ENCODE measurements at places on chromosomes 7 and 10.

GRCh38 chr7:104841798-104842197 lies 172.2 kb upstream of the KMT2E start:
- no peak for DNase-seq

GRCh38 chr10:133441780-133442179 lies 12.0 kb upstream of the SCART1 start:
- no peak for DNase-seq

GRCh38 chr7:3892686-3893085 lies 591.6 kb downstream of the SDK1 start:
- no peak for DNase-seq

- DNase-seq: no peak
Observed at GRCh38 chr10:89351412-89351779, 23.6 kb downstream of the IFIT3 start.

- DNase-seq: no peak
Observed at GRCh38 chr10:119462773-119463172, 79.7 kb downstream of the RGS10 start.

GRCh38 chr7:31856337-31856736 lies 169.3 kb downstream of the PPP1R17 start:
- no peak for DNase-seq

- DNase-seq: no peak
Observed at GRCh38 chr10:6999232-6999925, 411.5 kb downstream of the SFMBT2 start.

- peak; percentile 22 for DNase-seq
Observed at GRCh38 chr10:131211559-131211958, 100.0 kb downstream of the TCERG1L start.

DNA sequence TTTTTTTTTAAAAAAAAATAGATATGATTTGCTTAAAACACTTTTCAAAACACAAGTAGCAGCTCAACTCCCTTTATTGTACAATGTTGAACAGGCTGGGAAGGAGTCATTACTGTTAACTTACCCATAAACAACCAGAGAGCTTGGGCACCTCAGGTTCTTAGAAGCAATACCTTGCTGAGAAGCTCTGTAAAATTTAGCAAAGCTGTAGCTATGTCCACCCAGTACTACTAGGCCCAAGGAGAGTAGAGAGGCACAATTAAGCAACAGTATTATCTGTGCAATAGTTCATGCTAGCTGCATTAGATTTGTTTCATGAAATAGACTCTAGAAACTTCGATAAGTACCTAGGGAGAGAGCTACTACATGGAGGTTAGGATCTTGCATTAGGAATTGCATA lies 32.0 kb downstream of the SEMA3A start:
- DNase-seq: no peak

GRCh38 chr10:107064075-107064474 lies 100.4 kb downstream of the SORCS1 start:
- no peak for DNase-seq

GRCh38 chr7:108188724-108189123 lies 58.6 kb upstream of the LAMB4 start:
- no peak for DNase-seq

- no peak for DNase-seq
Observed at GRCh38 chr10:8321990-8322389, 267.5 kb downstream of the GATA3 start.

- no peak for DNase-seq
Observed at GRCh38 chr10:131146790-131147189, 164.7 kb downstream of the TCERG1L start.

DNA sequence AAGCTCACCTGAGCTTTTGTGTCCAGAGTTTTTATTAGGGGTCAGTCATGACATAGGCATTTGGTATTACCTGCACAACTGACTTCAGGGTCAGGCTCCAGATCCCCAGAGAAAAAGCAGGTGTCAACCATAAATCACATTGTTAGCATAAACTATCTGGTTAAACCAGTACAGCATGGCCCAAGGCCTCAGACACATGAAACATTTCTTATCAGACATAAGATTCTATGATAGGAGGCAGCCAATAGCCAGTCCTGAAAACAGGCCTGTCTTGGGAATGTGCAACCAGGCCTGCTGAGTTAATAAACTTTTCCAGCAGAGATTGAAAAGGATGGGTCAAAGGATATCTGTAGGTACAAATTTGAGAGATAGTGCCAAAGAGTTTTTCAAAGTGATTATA lies 116.1 kb downstream of the TPST1 start:
- DNase-seq: no peak

DNA sequence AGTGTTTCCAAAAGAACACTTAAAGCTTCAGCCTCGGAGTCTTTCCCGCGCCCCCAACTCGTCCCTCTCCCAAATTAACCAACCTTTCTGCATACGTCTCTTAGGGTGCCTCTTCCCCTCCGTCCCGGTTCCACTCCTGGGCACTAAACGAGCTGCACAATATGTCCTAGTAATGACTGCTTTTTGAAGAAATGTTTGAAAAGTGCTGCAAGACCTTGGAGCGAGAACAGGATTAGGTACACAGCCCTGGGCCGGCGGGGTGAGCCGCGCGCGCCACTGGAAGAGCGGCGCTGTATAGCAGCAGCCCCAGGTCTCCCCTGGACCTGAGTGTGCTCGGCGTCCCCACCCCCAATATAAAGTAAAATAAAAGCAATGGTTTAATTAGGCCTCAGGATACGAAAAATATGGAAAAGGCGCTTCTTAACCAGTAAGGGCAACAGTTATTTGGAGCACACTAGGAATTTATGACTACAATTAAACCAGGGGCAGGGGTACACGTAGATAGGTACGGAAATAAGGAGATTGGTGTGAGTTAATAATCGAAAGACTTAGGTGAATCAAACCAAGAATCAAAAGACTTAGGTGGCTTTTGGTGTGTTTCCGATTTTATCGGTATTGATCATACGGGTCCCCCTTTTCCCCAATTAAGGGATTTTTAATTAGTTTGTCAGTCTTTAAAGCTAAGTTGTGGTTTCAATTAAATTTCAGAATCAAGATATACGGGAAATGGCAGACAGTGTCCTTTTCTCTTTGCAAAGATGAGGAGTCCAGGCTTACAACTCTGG lies 1.9 kb downstream of the TET1 start:
- DNase-seq: no peak

DNA sequence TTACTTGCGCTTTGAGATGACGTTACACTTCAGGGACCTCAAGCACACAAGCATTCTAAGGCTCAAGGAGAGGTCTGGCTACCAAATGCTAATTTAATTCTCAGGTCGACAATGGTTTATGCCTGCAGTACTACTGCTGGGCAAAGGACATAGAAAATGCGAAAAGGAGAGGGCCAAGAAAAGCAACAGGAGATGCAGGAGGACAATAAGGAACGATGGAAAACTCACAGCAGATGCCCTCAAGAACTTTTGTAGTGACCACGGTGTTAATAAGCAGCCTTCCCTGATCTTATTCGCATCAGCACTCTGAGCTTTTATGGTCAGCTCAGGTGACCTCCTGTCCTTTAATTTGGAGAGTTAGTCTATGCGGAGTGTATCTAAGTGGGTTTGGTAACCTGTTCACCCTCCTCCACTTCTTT lies 146.3 kb downstream of the GPR85 start:
- no peak for DNase-seq

DNA sequence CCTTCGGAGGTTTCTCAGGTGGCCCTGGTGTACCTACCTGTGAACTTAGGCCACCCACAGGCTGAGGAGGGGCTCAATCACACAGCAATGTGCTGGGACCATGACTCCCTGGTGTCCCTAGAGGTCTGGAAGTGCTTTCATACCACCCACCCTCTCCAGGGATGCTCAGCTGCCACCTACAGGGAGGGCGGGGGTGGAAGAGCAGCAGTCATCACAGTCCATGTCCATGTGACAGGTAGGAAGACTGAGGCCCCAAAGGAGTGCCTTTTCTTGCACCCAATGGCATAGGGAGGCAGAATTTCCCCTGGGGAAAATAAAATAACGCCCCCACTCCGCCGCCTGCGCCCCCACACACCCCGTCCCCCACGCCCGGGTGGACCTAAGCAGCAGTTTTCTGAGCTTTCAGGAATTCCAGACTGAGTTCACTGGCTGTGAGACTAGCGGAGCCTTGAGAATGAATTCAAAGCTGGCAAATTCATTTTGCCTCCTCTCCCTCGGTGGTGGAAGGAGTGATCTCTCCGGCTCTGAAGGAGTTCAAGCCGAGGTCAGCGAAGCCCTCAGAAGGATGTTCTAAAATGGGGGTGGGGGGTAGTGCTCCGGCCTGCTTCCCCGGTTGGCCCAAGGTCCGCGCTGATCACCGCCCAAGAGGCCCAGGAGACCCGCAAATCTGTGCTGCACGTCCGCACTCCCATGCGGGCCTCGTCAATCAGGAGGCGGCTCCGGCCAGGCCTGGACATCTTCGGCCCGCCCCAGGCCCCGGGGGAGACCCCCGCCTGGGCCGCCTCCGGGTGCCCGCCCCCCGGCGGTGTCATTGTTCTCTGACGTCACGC lies 2.1 kb upstream of the ZMIZ1 start:
- DNase-seq: no peak

DNA sequence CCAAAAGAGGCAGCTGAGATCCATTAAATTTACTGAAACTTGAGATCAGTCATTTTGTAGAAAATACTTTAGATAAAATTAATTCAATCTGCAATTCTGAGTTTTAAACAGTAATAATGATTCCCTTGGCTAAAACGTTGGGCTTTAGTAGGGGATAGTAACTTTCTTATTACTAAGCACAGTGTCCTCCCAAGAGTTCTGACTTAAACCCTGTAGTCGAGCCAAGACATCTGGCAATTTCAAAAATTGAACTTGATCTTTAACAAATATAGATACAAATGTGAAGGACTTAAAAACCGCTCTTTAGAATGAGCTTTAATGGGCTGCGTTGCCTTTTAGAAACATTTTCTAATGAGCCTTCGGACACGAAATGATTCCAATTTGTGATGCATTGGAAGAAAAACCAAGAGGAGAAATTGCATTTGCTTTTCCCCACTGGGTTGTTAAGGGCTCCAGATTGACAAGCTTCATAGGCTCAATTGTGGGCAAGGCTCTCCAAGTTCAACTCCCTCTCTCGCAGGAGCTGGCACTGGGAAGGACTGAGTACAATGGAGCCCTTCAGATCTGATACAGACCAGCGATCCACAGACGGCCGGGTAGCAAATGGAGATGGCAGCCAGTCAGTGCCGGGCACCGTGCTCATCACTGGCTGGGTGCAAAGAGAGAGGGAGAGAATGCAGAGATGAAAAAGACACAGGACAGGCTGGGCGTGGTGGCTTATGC lies 921.3 kb upstream of the AUTS2 start:
- DNase-seq: no peak

GRCh38 chr7:81232084-81232799 lies 313.4 kb upstream of the SEMA3C start:
- DNase-seq: no peak

- DNase-seq: no peak
Observed at GRCh38 chr10:103125323-103126267, 67.5 kb downstream of the NT5C2 start.

DNA sequence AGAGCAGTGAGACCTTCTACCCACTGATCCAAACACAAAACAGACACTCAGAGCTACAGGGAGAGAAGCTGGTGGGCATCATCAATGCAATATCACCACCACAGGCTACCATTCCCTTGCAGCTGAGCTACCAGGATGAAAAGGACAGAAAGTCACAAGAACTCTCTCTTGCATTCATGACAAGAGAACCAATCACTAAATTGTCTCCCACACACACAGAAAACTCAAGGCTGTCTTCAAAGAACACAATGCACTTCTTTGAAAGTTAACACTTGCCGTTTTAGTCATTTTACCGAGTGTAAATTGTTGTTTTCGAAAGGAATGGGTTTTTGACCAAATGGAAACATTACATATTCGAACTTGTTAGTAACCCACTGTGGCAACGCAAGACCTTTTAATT lies 626.6 kb downstream of the SORCS1 start:
- no peak for DNase-seq

- DNase-seq: no peak
Observed at GRCh38 chr10:111976557-111976956, 207.0 kb downstream of the GPAM start.

GRCh38 chr10:127907411-127908105 lies 655 bp downstream of the PTPRE start:
- DNase-seq: peak; percentile 61

DNA sequence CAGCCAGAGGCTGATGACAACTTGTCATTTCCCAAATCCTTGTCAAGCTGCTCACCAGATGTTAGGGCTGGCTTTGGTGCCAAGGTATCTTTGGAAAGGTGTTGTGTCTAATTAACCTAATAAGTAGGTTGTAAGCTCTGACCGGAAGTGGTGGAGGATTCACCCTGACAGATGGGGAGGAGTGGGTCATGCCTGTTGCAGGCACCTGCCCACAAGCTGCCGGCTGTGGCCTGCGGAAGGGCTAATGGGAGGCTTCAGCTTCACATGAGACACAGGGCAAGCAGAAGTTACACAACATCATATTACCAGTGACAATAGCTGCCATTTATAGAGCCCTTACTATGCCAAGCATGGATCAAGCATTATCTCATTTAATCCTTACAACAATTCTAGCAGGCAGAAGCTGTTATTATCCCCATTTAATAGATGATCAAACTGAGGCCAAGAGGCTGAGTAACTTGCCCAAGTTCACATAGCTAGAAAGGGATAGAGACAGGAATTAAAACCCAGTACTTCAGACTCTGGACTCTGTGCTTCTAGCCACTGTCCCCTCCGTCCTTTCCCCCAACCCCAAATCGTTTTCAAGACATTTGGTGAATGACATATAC lies 63.1 kb upstream of the DUSP5 start:
- no peak for DNase-seq

DNA sequence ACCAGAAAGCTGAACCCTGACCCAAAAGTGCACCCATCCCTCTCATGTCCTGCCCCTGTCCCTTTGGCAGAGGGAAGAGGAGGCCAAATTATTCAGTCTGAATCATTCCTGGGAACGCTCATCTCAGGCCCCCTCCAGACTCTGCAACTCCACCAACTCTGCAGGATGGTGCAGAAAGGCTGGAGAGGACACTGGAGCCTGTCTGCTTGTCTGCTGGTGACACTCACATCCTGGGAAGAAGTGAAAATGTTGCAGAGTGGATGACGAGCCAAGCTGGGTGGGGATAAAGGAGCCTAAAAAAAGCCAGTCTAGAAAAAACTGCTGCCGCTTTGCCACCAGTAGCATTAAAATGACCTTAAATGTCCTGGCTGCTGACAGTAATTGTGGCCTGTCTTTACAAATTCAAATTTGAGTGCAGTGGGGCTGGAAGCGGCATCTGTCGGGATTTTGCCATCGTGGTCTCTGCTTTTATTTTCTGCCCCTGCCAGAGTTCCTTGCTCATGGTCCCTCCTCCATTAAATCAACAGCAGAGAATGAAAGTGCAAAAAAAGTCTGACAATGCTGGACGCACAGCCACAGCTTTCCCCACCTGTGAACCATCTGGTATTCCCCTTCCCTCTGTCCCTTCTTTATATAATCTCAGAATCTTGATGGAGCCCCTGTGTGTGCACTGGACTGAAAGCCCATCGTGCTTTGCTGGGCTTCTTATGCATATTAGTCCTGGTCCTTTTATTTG lies 63.9 kb downstream of the STK17A start:
- DNase-seq: no peak

All from left cardiac atrium (tissue), 4 donors.